Omental fat pad (tissue), 4 donors: ENCODE measurements at places on chromosomes 6 and 20.

DNA sequence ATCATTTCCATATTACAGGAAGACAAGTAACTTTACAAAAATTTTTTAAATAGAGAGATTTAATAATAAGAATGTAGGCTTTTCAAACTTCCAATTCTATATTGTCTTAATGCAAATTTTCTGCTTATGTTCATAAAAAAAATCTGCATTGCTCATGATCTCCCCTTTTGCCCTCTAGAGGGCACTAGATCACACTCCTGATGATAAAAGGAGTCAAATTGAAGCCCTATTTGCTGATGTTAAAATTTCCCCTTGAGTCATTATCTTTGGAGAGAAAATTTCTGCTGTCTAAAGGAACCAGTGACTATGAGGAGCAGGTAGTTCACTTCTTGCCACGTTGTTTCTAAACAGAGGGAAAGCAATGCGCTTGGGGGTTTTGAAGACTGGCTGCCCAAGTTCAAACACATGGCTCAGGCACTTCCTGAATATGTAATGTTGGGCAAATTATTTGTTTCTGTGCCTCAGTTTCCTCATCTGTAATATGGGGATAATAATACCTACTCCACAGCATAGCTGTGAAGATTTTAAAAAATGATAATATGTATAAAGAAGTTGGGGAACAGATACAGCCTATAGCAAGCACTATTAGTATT, 874.2 kb downstream of the TFAP2A start:
- no peak for DNase-seq

GRCh38 chr6:141460743-141461484, 671.8 kb upstream of the GJE1 start:
- no peak for DNase-seq

GRCh38 chr20:44960103-44960852, at the start of gene TOMM34:
TOMM34 (minus strand) TSS chr20:44960397; CDS start chr20:44960333, 64 bp downstream.
- DNase-seq: peak; percentile 85

GRCh38 chr20:25355011-25355595, 35.5 kb downstream of the ABHD12 start:
- no peak for DNase-seq

- no peak for DNase-seq
Observed at GRCh38 chr6:163333701-163334663, 80.5 kb upstream of the QKI start.

- no peak for DNase-seq
Observed at GRCh38 chr6:34015586-34015985, 130.3 kb downstream of the GRM4 start.

DNA sequence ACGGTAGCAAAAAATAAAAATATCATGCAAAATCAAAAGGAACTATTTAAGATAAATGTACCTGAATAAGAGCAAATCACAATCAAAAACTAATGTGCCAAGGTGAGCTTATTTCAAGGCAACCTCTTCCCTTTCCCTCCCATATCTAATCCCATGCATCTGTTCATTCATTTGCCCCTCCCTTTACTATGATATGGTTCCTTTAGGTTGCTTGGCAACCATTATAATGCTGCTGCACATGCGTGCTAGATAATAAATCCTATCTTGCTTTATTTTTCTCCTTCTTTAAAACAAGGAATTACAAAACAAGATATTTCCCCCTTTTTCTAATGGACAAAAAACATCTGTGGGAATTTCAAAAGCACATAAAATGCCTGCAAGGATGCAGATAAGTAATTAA, 318.2 kb upstream of the POU3F2 start:
- DNase-seq: no peak

GRCh38 chr6:41367700-41368099, 32.3 kb downstream of the NCR2 start:
- no peak for DNase-seq

GRCh38 chr6:137261361-137261760, 42.2 kb upstream of the IFNGR1 start:
- no peak for DNase-seq

- DNase-seq: no peak
Observed at GRCh38 chr6:165627366-165627765, 35.7 kb downstream of the PDE10A start.

- DNase-seq: no peak
Observed at GRCh38 chr6:16494793-16495192, 256.4 kb downstream of the GMPR start.

- DNase-seq: no peak
Observed at GRCh38 chr6:151729829-151730495, 77.5 kb upstream of the ESR1 start.

DNA sequence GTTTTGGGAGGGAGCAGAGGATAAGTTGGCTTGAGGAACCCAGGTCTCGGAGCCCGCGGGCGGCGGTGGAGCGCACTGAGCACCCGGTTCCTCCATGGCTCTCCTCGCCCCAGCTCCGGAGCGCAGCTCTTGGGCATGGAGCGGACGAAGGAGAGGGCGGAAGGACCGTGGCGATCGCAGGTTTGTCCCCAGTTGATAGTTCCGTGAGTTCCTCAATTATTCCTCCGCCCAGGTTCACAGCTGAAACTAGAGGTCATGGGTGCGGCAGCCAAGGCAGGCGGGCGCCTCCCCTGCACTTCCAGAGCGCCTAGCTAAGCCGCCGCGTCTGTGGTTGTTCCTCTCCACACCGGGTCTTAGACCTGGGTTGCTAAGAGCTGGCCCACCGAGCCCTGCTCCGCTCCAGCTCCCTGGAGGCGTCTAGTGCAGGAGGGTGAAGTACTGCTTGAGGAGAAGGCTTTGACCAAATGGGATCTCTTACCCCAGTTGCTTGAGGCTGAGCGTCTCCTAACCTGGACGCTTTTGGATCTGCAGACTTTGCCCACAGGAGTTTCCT, at the start of gene HTR1B:
TSS of gene HTR1B (minus strand) at position 184 of the 553 bp plus-strand sequence. CDS start at position 96, 88 bp downstream.
- no peak for DNase-seq

DNA sequence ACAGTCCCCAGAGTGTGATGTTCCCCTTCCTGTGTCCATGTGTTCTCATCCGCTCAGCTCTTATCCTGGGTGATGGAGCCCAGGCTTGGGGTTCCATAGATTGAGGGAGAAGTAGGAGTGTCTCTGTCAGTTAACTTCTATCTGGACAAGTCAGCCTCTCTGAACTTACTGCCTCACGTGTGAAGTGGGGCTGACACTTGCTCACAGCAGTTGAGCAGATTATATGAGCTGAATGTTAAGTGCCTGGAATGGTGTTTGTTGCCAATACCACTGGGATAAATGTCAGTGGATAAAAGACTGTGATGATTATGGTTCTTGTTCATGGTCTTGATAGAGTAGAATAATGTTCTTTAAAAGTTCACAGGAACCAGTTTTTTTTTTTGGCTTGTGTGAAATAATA, 17.1 kb upstream of the EFCAB8 start:
- no peak for DNase-seq

GRCh38 chr6:136549300-136550044, 750 bp downstream of the MAP7 start:
- DNase-seq: no peak

DNA sequence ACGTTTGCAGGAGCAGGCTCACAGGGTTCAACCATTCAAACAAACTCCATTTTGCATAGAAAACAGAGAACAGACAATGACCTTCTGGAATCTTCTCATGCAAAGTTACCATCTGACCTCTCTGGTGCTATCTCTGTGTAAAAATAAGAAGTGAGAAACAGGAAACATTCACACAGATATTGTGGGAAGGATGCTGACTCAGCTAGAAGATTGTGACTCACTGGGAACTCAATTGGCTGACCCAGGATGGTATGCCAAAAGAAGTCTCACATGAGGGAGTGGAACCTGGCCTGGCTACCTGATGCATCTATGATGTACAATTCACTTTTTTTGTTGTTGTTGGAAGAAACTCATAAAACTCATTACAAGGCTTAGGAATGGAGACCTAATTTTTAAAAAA, 61.1 kb upstream of the TBX18 start:
- no peak for DNase-seq

DNA sequence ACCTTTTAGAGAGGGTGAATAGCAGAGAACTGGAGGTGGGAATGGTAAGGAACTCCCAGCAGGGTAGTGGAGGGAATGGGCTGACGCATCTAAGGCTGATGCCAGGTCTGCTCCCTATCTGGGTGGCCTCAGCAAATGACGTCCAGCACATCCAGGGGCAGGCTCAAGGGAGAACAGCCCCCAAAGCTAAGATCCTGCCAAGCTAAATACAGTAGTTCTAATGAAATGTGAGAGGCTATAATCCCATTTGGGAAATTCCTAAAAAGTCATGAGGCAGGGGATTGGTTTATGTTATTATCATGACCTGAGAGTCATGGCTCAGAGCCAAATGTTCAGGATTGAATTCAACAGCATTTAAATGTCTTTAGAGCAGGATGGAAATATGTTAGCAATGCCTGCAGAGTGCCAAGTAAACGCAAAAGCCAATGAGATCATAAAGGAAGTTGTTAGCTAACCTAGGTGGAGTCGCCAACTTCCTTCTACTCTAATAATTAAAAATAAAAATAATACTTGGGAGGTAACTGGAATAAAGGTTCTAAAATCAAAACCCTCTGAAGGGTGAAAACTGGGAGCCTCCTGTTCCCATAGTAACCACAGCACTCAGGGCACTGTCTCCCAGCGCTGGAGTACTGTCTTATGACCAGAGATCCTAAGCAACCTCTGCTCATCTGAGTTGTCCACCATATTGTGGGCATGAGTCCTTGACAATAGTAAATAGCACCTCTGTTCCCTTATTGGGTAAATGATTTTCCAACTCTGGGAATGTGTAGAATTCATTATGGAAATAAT, 34.8 kb downstream of the IYD start:
- DNase-seq: no peak

- DNase-seq: no peak
Observed at GRCh38 chr20:9043364-9043763, 25.5 kb upstream of the PLCB4 start.

GRCh38 chr6:121823437-121823851, 388.0 kb downstream of the GJA1 start:
- no peak for DNase-seq

DNA sequence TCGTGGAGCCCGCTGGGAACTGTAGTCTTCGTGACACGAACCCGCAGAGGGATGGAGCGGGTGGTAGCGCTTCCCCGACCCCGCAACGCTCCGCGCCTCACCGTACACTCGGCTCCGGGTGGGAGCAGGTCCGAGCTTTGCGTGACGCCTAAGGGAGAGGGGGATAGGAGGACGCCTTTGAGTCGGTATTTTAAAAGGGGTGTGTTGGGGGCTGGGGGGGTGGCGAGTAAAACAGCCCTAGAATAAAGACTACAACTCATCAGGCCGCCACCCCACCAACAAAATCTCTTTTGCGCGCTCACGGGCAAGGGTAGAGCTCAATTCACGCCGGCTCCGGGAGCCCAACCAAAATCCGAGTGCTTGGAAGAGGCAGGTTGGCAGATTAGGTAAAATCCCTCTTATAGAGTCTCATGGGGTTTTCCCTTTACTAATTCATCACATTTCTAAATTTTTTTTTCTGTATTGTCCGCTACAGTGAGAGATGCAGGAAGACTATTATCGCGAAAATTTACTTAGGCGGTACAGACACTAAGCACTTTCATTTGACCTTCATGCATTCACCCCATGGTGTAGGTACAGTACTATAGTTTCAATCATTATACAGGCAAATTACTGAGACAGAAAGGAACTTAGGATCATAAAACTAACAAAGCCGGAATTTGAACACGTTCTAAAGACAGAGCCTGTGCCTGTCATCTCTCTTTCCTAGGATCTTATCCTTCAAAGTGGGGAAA, 706 bp upstream of the SNX14 start:
- DNase-seq: no peak

GRCh38 chr6:39292637-39293036, 21.6 kb downstream of the KCNK17 start:
- DNase-seq: no peak

DNA sequence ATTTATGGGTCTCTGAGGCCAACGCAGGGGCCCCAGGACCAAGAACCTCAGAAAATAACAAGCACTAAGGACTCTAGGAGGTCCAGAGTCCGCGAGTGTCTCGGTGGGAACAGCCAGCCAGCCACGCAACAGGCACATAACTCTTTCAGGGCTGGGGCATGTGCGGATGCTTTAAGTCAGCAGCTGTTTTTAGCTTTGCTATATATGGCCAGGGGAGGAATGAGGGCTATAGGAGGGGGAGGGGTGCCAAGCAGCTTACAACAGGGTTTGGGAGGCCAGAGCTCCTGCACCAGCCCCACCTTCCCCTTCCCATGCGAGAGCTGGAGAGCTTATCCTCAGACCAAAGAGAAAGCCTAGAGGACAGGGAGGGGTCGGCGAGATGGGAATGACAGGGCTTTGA, 6.2 kb downstream of the JPH2 start:
- no peak for DNase-seq

- DNase-seq: no peak
Observed at GRCh38 chr6:19999319-20000191, 162.4 kb downstream of the ID4 start.

GRCh38 chr6:164531736-164532135, 777.7 kb downstream of the C6orf118 start:
- no peak for DNase-seq

DNA sequence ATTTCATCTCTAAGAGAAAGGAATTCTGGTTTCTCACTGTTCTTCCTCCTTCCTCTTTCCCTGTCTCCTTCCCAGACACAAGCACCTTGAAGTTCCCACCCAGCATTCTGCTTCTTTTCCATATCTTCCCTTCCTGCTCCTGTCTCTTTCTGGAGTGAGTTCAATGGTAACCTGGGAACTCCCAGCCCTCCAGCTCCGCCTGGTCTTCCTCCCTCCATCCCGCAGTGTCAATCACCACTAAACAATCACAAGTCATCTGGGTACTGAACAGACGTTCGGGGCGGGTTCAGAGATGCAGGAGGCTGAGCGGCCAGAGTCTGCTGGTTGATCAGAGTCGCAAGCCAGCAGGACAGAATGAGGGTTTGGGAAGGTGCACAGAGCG, 7.7 kb downstream of the TTBK1 start:
- DNase-seq: no peak

GRCh38 chr6:12051861-12052368, 39.8 kb downstream of the HIVEP1 start:
- no peak for DNase-seq

DNA sequence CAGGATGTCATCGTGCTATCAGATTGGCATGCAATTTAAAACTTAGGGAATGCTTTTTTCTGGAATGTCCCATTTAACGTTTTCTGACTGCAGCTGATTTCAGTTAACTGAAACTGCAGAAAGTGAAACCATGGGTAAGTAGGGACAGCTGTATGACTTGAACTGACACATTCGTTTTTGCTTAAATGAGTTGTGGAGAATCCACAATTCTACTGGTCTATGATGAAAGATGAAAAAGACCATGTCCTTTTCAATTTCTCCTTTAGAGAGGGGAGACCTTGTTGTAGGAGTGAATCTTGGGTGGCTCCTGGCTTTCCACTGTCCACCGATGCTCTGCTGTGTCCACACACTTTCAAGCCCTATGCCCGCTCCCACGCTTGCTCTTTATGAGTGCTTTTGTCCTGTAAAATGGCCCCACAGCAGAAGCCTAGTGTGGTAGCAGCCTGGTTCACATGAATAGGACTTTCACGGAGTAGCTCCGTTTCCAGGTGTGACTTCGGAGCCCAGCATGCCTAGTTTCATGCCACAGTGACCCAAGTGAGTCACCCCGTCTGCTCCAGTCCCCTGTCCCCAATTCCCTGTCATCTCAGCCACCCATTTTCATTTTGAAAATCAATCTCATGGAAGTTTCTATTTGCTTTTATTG, 21.9 kb downstream of the DYNLT1 start:
- DNase-seq: no peak
